ENCODE measurements at places on chromosomes 2 and 18.

- DNase-seq: no peak
These were observed 106.4 kb downstream of the PID1 start for GRCh38 chr2:229164545-229165249.

DNA sequence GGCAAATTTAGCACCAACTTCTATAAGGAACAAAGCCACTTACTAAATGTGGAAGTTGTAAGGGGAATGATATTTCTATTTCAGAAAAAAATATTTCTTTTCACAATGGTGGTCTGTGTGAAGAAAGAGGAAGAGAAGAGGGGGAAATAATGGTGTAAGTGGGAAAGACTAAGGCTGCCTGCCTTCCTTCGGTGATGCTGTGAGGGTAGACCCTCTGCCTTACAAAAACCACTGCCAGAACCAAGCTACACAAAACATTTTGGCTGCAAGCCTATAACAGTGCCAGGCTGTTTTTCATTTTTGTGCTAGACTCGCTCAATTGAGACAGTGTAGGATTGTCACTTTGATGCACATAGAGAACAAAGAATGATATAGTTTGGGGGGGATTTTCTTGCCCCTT, 286.6 kb downstream of the ZEB2 start:
- DNase-seq: no peak

- no peak for DNase-seq
These were observed 502 bp downstream of the TUBB6 start for GRCh38 chr18:12308386-12309100.

DNA sequence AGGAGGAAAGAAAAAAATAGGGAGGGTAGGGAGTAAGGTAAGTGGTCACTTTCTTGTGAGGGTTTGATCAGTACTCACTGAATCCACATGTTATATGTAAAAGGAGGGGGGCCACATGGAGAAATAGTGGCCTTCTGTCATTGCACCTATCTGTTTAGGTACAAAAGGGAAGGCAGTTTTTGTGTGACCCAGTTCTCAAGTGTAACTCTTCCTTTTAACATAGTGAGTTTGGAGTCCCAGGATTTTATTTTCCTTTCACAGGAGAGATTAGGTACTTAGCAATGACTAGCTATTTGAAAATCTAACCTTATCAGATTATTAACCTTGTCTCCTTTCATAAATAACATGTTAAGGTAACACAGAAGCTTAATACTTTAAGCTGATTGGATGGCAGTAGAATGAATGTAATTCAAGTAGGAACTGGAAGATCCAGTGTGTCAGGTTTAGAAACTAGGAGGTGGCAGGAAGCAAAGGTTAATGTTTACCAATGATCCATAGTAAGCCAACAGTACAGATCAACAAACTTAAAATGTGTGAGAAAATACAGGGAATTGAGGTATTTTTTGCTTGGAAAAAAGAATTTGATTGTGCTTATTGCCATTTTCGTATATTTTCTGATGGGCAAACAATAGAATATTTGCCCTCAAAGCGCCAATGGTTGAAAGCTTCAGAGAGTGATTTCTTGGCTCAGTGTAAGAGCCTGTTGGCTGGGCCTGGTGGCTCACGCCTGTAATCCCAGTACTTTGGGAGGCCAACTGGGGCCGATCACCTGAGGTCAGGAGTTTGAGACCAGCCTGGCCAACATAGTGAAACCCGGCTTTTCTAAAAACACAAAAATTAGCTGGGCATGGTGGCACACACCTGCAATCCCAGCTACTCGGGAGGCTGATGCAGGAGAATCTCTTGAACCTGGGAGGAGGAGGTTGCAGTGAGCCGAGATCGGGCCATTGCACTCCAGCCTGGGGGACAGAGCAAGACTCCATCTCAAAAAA, 11.3 kb downstream of the HNMT start:
- no peak for DNase-seq

- DNase-seq: no peak
These were observed 48.7 kb upstream of the FAHD2A start for GRCh38 chr2:95353613-95354468.

DNA sequence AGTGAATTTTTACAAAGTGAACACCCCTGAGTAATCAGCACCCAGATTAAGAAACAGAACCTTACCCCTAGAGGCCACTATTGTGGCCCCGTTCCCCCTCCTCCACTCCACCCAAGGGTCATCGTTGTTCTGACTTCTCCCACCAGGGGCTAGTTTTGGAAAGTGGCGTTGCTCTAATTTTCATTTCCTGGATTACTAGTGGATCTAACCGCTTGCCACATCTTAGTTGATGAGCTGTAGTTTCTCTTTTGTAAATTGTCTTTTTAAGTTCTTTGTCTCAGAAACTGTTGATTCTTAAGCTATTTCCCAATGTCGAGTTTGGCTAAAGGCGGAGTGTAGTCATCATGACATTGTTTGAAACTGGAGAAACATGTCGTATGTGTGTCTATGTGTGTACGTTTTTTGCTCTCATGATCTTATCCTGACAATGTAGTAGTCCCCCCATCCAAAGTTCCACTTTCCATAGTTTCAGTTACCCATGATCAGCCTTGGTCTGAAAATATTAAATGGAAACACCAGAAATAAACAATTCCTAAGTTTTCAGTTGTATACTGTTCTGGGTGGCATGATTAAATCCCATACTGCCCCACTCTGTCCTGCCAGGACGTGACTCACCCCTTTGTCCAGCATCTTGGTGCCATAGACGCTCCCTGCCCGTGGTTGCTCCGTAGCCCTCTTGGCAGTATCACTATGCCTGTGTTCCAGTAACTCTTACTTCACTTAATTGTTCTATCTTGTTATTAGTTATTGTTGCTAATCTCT, 71.0 kb upstream of the SP3 start:
- DNase-seq: no peak

- no peak for DNase-seq
These were observed 109.2 kb downstream of the VIT start for GRCh38 chr2:36805635-36806224.
